ENCODE measurements at places on chromosomes 7 and 10.
A peak's percentile ranks its signal among the peaks of the same experiment; 100 is the strongest.

GRCh38 chr10:7824251-7824650 lies 5.9 kb downstream of the TAF3 start:
- no peak for DNase-seq

GRCh38 chr10:12949248-12949647 lies 52.3 kb downstream of the CCDC3 start:
- DNase-seq, result no peak

- DNase-seq, result no peak
Observed at GRCh38 chr7:129394101-129394500, 40.1 kb upstream of the STRIP2 start.

DNA sequence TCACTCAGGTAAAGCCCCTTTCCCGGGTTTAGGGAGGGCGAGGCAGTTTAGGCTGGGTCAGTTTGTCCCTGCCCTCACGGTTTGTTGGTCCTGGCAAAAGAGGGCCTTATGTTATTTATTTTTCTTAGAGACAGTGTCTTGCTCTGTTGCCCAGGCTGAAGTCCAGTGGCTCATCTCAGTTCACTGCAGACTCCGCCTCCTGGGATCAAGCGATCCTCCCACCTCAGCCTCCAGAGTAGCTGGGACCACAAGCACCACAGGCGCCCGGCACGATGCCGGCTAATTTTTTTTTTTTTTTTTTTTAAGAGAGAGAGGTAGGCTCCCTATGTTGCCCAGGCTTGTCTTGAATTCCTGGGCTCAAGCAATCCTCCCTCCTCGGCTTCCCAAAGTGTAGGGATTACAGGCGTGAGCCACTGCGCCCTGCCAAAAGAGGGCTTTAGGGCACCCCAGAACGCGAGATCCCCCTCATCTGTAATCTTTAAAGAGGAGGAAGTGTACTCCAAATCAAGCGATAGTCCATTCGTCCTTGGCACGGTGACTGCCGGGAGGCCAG lies 626 bp upstream of the BMS1 start:
- DNase-seq, result no peak

DNA sequence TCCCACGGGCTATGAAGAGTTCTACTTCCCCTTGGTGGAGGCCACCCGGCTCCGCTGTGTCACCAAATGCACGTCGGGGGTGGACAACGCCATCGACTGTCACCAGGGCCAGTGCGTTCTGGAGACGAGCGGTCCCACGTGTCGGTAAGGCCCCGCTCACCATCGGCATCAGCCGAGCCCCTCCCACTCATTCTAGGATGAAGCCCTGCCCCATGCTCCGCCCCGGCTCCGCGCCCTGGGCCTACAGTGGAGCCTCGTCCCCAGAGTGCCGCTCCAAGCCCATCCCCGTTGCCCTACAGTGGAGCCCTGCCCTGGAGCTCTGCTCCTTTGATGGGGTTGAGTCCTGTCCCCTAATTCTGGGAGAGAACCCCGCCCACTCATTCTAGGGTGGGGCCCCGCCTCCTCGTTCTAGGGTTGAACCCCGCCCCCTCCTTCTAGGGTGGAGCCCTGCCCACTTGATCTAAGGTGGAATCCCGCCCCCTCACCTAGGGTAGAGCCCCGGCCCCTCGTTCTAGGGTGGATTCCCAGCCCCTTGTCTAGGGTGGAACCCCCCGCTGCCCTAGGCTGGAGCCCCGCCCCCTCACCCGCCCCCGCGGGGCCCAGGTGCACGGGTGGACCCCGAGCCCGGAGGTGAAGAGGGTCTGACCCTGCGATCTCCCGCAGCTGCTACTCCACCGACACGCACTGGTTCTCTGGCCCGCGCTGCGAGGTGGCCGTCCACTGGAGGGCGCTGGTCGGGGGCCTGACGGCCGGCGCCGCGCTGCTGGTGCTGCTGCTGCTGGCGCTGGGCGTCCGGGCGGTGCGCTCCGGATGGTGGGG lies 3.4 kb upstream of the MUC12 start:
- DNase-seq, result peak; percentile 52

- DNase-seq, result no peak
Observed at GRCh38 chr7:81725812-81726127, 44.1 kb downstream of the HGF start.

- DNase-seq, result peak; percentile 3
Observed at GRCh38 chr7:21256310-21256877, 171.5 kb upstream of the SP4 start.

DNA sequence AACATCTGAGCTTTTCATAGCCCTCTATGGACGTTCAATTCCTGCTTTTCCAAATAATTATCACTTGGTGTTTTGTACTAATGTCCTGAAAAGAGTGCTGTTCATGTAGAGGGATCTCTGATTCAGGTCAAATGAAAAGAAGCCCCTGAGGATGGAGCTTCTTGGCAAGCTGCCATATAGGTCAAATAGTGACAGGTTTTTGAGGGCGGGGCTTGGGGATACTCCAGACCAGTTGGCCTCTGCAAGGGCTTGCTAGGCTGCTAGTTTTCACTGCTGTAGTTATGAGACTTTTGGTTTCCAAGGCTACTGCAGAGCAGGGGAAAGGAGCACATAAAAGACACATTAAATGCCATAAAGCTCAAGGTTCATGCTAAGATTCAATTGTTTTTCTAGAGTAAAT lies 257.2 kb upstream of the CACNA2D1 start:
- DNase-seq, result no peak

- no peak for DNase-seq
Observed at GRCh38 chr7:148982654-148983199, 45.6 kb downstream of the PDIA4 start.

- DNase-seq, result no peak
Observed at GRCh38 chr7:30642789-30643188, 39.5 kb downstream of the CRHR2 start.

DNA sequence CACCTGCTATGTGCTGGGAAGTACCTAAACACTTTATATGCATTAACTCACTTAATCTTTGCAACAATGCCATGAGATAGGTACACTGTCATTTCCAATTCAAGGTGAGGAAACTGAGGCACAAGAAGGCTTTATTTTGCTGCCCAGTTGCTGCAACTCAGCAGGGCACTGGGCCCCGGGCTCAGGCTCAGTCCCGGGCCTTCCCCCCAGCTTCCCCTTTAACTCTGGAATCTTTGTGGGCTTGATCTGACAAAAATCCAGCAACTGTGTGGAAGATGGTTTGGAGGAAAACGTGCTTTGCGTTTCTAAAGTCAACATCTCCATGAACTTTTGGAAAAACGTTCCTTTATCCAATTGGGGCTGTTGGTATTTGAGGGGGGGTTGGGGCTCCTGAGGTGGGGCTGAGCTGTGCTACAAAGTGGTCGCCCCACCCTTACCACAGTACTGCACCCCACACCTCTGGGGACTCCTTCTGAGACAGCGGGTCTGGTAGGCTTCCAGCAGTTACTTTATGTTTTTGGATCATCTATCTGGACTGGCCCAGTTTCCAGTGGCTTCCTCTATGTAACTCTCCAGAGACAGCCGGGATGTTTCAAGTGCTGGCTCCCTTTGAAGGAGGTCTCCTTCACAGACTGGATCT lies 40.5 kb upstream of the CAMK1D start:
- DNase-seq, result no peak

DNA sequence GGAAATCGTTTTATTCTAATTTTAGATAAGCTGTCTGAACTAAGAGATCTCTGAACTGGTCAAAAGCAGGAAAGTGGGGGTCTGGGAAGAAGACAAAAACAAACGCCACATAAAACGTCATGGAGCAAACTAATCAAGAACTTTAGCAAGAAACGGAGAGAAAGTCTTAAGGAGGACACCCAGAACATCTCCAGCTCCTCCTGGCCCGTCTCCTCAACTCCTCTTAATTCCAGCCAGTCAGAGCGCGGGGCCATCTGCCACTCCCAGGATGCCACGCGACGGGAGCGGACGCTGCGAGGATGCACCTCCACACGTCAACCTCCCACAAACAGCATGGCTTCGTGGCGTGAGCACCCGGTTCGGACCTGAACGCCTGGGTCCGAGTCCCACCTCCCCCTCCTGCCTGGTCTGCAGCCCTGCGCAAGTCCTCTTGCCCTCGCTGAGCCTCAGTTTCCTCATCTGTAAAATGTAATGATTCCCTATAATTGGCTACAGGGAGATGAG lies 598 bp downstream of the MMS19 start:
- DNase-seq, result peak; percentile 75

- peak; percentile 30 for DNase-seq
Observed at GRCh38 chr7:100799037-100799896, 28.1 kb downstream of the EPHB4 start.

- no peak for DNase-seq
Observed at GRCh38 chr10:124568339-124568738, 106.7 kb downstream of the LHPP start.

DNA sequence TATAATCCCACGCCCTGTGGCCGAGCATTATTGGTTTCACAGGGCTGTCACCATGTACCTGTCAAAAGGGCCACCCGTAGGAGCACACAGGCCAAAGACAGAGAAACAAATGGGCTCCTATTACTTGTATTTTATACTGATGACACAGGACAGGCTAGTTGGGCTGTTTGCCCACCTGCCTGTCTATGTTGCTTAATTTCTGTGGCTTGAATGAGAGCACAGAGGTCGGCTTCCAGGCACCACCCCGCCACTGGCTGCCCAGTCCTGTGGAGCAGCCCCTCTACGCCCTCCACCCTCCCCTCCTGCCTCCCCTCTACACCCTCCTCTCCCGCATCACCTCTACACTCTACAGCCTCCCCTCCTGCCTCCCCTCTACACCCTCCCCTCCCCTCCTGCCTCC lies 652.9 kb downstream of the SDK1 start:
- no peak for DNase-seq

GRCh38 chr7:156650042-156650441 lies 9.5 kb downstream of the RNF32 start:
- no peak for DNase-seq

GRCh38 chr10:24983946-24984345 lies 31.5 kb upstream of the PRTFDC1 start:
- no peak for DNase-seq

DNA sequence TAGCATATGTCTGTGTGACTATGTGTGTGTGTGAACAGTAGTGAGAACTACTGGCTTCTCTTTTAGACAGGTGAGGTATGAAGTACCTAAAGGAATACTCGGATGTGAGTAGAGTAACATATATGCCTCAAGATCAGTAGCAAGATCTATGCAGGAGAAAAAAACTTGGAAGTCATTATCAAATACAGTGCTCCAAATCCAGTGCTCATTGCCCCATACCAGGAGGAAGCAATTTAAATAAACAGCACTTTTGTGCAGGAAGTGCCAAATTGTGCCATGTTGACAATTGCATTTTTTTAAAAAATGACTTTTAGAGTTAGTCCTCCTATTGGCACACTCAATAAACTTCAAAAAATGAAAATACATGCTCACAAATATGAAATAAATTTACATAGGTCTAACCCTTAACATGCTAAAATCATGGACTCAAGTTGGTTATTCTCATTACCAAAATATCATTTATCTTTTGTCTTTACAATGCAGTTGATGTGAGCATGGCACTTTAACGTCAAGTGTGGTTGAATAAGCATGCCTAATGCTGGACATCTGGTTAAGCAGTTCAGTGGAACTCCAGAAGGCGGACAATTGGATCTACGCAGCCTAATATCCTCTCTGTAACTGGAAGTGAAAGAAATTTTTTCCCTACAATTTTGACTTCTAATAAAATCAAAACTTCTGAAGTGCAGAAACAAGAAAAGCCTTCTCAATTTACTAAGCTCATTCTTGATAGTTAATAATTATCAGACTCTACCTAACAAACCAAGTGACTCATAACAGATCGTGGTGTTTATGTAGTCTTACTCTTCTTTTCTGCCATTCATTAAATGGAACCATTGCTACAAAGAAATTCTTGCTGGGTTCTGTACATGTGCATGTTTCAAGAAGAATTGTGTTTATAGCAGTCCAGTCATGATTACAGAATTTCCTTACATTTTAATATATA lies 195.2 kb downstream of the MDFIC start:
- DNase-seq, result no peak
